HFFc6 (cell line): ENCODE measurements at places on chromosomes 2 and 18.

GRCh38 chr2:172977270-172978062 is 98.2 kb upstream of the MAP3K20 start:
- peaks cover 16% of the 10 kb centered on the region for H3K27me3 ChIP-seq
- no peak overlapping the region for H3K4me3 ChIP-seq
- DNase-seq = no peak
- no peak overlapping the region for H3K27ac ChIP-seq

GRCh38 chr2:190979906-190980629 is 33.9 kb downstream of the STAT1 start:
- peaks cover 79% of the 10 kb centered on the region for H3K36me3 ChIP-seq
- peak overlapping the region; percentile 41; the same call in 1 of the 2 replicates for H3K4me3 ChIP-seq
- H3K4me1 ChIP-seq = peaks cover 43% of the 10 kb centered on the region
- DNase-seq = no peak
- H3K27me3 ChIP-seq = peaks cover 15% of the 10 kb centered on the region; the same call in 1 of the 2 replicates

DNA sequence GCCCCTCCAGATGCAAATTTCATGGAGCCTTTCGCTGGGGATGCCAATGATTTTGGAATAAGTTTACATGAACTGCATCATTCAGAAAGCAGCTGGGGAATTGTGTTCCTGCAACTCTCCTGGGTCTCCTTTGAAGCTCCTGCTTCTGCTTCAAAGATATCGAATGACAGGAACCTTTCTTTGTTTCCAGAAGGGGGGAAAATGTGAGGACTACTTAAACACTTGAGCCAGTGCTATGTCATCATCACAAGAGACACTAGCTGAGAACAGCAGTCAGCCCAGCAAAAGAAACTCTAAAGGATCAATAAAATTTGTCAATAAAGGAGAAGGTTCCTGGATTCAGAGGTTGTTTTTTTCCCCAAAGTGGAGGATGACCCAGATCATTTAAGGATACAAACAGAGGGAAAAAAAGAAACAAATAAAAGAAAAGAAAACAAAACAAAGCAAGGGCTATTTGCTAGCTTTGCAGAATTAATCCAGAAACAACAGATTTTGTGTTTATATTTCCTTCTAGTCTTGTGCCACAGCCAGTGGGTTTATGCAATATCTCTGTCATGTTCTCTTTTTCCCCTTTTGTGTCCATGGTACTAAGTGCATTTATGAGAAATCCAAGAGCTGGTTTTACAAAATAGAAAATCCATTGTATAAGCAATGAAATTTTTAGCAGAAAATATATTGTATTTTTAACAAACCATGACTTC is 463.7 kb downstream of the CDH2 start:
- peaks cover 6% of the 10 kb centered on the region for H3K27me3 ChIP-seq
- no peak overlapping the region for H3K27ac ChIP-seq
- H3K4me1 ChIP-seq = peaks cover 52% of the 10 kb centered on the region
- H3K4me3 ChIP-seq = no peak overlapping the region

DNA sequence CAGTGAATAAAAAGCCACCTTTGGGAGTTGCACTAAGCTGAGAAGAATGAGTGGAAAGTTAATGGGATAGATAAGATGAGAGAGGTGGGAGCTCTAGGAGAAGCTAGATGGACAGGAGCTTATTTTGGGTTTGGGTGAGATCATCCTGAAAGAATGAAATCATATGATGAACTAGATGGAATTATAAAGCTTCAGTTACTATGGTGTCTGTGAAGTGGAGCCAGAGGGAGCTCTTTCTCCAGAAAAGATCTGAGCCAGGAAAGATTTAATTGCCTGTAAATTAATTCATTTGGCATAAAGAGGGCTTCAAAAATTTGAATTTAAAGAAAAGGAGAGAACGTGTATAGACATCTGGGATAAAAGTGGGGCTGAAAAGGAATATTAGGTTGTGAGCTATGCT is 10.3 kb downstream of the DNAH6 start:
- no peaks in the 10 kb centered on the region for H3K36me3 ChIP-seq
- peak; percentile 3 for DNase-seq
- H3K4me1 ChIP-seq = 0 out of 2 replicates have a peak, but pooled peaks cover 7% of the 10 kb centered on the region
- no peak overlapping the region for H3K27ac ChIP-seq

DNA sequence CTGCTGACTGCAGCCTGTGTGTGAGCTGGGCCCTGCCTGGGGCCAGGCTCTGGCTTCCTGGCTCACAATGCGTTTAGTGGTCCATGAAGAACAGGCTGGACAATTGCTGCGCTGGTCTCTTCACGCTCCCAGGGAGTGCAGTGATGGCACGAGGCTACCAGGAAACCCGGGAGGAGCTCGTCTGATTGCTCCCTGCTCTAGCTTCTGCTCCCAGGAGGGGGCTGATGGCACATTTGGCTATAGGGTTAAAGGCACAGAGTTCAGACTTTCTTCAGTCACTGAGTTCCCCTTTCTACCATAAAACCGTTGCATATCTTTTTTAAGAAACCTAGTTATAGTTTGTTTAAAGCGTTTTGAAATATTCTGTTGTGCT is 60.1 kb downstream of the KCNF1 start:
- no peak for DNase-seq
- no peak overlapping the region for H3K27ac ChIP-seq
- no peak overlapping the region for H3K4me3 ChIP-seq
- H3K36me3 ChIP-seq = no peaks in the 10 kb centered on the region
